ENCODE measurements at places on chromosomes 2 and 18.
A peak's percentile ranks its signal among the peaks of the same experiment; 100 is the strongest.

- DNase-seq: no peak
These were observed 357.6 kb downstream of the DSC3 start for GRCh38 chr18:30684825-30685481.

- no peak for DNase-seq
These were observed 156.8 kb downstream of the GPD2 start for GRCh38 chr2:156592809-156593593.

- no peak for DNase-seq
These were observed 549 bp downstream of the MRPL35 start for GRCh38 chr2:86199834-86200177.

- DNase-seq: no peak
These were observed 108.1 kb downstream of the UGGT1 start for GRCh38 chr2:128199141-128199540.

- peak; percentile 27 for DNase-seq
These were observed 41.4 kb upstream of the PARD3B start for GRCh38 chr2:204503869-204504268.

DNA sequence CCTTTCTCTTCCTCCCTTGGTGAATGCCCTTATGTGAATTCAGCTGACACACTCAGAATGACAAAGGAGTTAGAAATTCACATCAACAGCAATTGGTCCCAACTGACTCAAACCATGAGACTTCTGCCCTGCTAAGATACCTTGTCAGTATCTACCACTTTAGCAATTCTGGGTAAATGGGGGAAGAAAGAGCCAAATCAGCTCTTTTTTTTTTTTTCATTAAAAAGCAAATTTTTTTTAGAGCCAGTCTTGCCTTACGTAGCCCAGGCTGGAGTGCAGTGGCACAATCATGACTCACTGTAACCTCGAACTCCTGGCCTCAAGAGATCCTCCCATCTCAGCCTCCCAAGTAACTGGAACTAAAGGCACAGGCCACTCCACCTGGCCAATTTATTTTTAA is 1.7 kb upstream of the PPP4R1 start:
- no peak for DNase-seq

- no peak for DNase-seq
These were observed 950.6 kb downstream of the DCDC2C start for GRCh38 chr2:4653991-4654390.

- no peak for DNase-seq
These were observed 996 bp downstream of the PTCD3 start for GRCh38 chr2:86107031-86107430.

DNA sequence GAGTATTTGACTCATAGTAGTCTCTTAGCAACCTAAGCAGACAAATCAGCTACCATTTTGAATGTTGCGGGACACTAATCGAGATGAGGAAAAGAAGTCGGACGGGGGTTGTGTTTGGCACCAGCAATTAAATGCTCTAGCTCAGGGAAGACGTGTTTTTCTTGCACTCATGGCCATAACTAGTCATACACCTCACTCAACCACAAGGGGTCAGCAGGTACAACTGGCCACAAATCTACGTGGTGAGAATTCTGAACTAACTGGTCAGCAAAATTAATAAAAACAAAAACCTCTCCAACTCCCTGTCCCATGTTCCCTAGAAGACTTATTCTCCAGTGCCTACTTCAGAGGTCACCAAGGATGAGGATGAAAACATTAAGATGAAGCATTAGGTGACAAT is 1467.8 kb downstream of the DPP10 start:
- DNase-seq: no peak

- DNase-seq: no peak
These were observed 11.2 kb downstream of the SAP130 start for GRCh38 chr2:128016620-128017019.

DNA sequence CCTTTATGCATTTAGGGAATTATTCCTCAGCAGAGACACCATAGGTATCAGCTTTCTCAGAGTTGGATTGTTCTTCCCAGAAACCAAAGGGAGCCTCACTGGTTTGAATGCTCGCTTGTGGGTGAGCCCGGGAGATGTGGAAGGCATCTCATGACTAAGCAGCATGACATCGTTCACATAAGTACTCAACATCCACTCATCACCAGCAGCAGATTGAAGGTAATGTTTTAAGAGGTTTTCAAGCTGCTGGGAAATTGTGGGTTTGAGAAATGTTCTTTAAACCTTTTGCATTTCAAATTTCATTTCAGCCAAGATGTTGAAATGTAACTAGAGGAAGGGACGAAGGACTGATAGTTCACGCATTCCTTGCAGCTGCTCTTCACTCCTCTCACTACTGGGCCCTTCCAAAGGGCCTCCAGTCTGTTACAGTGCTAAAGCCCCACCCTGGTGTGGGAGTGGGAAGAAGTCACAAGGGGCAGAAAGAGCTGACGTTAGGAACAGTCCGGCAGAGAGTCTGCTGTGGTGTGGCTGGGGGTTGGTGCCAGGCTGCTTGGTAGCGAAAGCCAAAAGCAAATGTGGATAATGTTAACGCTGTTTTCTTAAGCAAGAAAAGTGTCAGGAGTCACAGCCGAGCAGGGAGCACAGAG is 324.5 kb upstream of the EPHA4 start:
- peak; percentile 20 for DNase-seq

Data from A172 (cell line).